ENCODE measurements at places on chromosomes 12 and 14. TPM values are rescaled to one million over a fixed set of nuclear protein-coding genes. Genes with fewer than 3 reads are reported as not detected.

DNA sequence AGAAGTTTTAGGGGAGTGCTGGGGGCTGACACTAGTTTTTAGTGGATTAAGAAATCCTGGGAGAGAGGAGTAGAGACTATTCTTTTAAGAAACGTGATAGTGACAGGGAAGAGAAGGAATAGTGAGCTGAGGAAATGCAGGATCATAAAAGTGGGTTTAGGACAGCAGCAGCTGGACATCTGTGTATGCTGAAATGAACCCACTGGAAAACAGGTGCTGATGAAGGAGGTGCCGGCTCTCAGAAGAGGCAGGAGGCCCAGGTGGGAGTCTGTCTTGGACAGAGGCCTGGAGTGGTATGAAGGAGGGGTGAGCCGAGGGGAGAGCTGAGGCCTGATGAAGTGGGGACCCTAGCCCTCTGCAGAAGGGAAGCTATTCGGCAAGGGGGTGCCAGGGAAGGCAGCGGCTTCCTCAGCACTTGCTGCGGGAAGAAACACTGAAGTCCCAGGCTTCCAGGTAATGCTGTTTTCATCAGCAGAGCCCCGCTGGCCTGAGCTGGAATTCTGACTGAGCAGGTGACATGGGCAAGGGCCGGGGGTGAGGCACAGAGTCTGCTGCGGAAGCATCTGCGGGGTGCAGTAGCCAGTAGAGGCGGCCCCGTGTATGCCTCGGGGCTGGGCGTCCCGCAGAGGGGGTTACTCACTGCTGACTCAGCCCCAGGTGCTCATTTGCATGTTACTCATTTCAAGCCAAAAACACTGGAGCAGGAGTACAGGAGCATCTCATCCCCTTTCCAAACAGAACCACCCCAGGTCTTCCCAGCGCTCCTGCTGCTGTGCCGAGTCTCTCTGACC is 89.7 kb downstream of the TMCC3 start:
- DNase-seq: no peak

GRCh38 chr12:67539946-67540345 is 108.6 kb upstream of the DYRK2 start:
- DNase-seq: no peak

DNA sequence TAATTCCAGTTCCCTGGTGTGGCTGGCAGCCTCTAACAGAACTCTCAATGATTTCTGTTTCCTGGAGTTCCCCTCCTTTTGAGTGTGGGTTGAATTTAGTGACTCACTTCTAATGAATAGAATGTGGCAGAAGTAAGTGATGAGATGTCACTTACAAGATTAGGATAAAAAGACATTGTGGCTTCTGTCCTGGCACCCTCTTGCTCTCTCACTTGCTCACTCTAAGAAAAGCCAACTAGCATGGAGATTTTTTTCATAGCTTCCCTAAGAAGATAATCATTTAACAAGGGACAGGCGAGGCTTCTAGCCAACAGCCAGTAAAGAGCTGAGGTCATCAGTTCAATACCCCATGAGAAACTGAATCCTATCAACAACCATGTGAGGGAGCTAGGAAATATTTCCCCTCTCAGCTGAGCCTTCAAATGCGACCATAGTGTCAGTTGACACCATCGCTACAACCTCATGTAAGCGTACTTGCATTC is 156.7 kb downstream of the TMTC3 start:
- DNase-seq: no peak

DNA sequence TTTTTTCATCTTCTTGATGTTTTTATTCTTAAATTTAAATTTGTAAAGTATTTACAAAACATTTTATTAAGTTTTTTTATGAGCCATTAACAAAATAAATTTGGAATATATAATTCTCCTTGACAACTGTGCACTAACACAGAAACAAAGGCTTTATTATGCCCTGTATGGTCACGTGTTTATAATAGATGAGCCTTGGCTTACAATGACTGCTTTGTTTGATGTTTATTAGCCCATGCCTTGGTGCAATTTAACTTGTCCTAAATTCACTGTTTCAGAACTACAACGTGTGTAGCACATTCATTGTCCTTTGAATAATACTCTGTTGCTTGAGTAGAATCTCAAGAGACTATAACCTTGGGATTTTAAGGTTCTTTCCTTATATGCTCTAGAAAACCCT is 59.8 kb downstream of the CNTN1 start:
- no peak for DNase-seq

The RNASE3 gene
- not detected for total RNA-seq

Data from left cardiac atrium (tissue), 4 donors.